ENCODE measurements at places on chromosomes 7 and 10.

- peak; percentile 50 for DNase-seq
These were observed 43.6 kb downstream of the MINDY4 start for GRCh38 chr7:30814700-30815387.

GRCh38 chr10:1673568-1674345, 63.6 kb downstream of the ADARB2 start:
- DNase-seq: no peak

DNA sequence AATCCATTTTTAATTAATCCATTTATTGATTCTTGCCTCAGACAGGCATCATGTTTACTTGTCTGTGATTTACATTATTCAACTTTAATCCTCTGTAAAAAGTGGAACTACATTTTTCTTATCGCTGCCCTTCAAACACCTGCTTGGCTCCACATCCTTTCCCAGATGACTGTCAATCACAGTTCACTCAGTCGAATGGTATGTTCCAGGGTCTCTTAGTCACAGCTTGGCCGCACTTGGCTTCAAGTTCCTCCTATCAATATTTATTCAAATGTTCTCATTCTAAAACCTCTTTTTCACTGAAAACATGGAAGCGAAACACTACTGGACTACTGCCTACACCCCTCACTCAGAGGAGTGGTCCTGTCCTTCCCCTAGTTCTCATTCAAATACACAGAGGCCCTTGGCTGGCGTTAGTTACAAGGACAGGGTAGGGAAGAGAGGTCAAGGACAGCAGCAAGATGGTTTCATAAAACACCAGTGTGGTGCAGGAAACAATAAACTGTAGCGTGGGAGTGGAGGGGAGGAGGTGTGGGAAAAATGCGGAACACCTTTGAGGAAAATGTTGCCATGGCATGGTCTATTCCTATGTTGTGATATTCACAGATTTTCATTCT, 143.2 kb downstream of the USP6NL start:
- no peak for DNase-seq

GRCh38 chr10:5742116-5742515, 57.5 kb downstream of the TASOR2 start:
- DNase-seq: no peak

DNA sequence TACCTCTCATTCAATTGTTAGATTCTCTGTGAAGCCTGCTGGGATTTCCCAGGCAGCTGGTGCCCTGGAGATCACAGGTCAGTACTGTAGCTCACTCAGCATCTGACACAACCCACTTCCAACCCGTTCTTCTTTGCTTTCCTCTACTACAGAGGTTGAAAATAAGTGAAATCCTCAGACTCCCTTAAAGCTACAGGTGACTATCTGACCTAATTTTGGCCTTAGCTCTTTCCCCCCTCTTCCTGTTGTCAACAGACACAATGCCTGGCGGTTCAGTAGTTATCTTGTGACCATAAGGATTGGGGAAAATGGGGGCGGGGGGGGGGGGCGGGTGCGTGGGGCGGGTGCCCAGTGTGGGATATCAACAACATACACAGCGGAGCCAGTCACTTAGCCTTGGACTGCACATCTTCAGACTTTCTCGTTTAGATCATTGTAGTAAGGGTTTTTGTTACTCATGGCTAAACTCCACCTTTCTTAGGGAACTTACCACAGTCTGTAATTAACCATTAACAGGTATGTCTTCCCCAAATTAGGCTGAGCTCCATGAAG, 37.8 kb downstream of the MTPN start:
- DNase-seq: no peak

- DNase-seq: no peak
These were observed 127.8 kb upstream of the BTBD16 start for GRCh38 chr10:122143238-122143841.

- no peak for DNase-seq
These were observed 278.4 kb upstream of the SEMA3C start for GRCh38 chr7:81197266-81197665.

All from AG20443 (cell line).